Amniotic stem cell (primary cell): ENCODE measurements at places on chromosomes 13 and 19.

DNA sequence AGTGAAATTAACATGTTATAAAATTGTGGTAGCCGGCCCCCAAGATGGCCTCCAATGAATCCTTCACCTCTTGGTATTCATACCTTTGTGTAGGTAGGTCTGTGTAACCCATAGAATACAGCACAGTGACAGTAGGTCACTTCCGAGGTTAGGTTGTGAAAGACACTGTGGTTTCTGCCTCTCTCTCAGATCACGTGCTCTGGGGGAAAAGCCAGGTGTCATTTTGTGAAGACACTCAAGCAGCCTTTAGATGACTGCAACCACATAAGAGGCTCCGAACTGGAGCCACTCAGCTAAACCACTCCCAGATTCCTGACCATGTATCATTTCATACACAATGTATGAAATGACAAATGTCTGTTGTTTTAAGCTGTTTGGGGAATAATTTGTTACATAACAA, 9.8 kb upstream of the USPL1 start:
- DNase-seq: no peak

DNA sequence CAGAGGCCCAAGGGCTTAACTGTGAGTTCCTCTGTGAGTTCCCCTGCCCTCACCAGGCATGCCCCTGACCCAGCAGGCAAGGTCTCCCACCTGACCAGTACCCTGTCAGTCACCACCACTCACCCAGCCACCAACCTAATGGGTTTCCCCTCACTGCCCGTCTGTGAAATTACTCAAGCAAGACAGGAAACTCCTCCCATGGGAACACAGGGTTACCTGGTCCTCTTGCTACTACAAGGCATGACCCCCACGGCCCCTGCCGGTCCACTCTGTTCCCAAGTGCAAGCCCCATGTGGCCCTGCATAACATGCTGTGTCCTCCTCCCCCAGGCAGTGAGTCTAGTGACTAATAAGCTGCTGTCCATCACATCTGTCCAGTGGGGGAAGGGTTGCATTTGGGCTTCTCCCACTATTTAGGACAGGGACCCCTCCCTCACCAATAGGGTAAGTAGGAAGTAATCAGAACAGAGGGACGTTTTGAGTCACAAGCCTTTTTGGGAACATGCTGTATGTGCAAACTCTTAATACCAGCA, 8.0 kb upstream of the DHRS12 start:
- DNase-seq: no peak

- no peak for DNase-seq
Measured at GRCh38 chr13:98526182-98526512, 50.8 kb downstream of the STK24 start.

GRCh38 chr13:38262211-38262610, 87.4 kb upstream of the UFM1 start:
- DNase-seq: no peak

DNA sequence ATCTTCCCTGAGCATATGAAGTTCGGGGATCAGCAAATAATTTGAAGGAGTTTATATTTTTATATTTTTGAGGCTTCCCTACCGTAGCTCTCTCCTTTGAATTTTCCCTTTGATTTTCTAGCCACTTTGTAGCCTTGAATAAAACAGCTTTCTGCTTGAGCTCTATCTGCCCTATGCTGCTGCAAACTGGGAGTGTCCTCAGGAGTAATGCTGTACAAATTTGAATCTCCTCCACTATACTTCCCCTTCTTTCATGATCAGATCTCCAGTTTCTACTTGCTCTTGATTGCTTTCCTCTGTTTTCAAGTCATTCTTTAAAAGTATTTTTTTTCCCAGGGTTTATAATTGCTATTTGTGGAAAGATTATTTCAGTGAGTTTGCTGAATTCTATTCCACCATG, 14.6 kb downstream of the PDS5B start:
- no peak for DNase-seq

DNA sequence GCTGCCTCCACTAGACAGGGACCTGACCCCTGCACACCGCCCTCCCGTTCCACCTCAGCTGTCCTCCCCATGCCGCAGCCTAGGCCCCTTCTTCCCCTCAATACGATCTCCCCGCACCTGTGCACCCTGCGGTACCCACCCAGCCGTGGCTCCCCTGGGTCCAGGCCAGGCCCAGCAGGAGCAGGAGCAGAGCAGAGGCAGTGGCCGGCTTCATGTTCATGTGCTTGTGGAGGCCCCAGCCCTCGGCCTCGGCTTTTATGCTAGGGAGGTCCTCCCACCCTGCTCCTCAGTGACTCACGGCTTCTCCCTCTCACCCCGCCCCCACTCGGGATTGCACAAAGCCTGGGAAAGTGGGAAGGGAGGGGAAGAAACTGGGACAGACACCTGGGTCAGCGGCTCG, 11.4 kb upstream of the KRTDAP start:
- no peak for DNase-seq

DNA sequence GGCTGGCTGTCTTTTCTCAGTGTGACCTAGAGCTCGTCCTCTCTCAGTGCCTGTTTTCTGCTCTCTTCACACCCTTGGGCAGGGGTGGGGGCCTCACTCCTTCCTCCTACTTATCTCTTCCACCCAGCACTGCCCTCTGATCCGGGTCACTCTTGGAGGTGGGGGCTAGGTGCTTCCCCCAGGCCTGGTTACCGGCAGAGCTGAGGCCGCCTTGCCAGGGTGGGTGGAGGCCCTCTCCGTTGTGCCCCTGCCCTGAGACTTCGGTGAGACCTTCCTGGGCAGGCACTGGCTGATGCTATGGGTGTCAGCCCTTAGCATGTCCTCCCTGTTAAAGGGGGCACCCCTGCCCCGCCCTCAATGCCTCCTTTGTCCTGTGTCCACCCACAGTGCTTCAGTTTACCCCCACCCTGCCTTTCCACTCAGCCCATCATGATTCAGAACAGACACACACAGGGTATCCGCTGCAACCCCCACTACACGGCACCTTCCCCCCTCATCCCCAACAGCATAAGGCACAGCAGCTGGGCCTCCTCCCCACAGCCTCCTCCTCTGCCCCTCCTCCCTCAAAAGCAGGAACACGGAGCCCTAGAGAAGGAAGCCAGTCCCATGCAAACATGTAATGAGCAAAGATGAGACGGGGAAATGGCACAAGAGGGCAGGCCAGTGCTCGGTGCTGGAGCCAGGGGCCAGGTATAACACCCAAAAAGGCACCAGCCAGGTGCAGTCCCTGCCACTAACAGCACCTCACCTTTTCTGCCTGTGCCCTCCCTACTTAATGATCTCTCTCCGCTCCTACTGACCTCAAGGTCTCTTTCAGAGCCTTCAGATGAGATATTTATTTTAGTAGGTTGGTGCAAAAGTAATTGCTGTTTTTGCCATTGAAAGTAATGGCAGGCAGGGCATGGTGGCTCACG, 9.8 kb downstream of the ZGLP1 start:
- no peak for DNase-seq

DNA sequence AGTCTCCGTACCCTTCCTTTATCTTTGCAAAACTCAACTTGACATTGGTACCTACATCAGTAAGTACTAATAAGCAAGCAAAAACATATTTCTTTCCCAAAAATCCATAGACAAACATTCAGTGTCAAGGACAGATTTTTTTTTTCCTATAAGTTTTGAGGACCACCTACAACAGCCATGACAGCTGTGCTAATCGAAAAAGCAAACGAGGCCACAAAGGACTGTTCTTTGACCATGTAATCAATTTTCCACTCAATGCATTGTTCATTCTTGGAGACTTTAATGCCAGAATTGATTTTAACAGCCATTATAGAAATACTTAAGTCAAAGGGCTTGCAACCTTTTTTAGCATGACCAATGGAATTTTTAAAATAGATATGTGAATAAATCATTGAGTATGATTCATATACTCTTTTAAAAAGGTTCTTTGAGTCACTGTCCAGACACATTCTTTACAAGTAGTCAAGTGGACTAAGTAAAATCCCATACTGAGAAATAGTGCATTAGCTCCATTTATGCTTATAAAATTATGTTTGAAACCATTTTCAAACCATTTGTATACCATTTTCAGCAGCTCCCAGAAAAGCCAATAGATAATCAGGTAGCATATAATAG, 323.9 kb downstream of the MZT1 start:
- DNase-seq: no peak

- DNase-seq: no peak
Measured at GRCh38 chr19:38285567-38285966, 18.5 kb upstream of the C19orf33 start.

GRCh38 chr13:67048084-67048820, 181.9 kb downstream of the PCDH9 start:
- DNase-seq: no peak

- DNase-seq: no peak
Measured at GRCh38 chr19:53581871-53582279, 43.9 kb downstream of the ZNF331 start.

- no peak for DNase-seq
Measured at GRCh38 chr19:15297416-15298224, 34.7 kb downstream of the BRD4 start.

- no peak for DNase-seq
Measured at GRCh38 chr19:40523322-40524047, 53.2 kb upstream of the SHKBP1 start.

- no peak for DNase-seq
Measured at GRCh38 chr13:113766035-113766800, 7.2 kb downstream of the TMEM255B start.

DNA sequence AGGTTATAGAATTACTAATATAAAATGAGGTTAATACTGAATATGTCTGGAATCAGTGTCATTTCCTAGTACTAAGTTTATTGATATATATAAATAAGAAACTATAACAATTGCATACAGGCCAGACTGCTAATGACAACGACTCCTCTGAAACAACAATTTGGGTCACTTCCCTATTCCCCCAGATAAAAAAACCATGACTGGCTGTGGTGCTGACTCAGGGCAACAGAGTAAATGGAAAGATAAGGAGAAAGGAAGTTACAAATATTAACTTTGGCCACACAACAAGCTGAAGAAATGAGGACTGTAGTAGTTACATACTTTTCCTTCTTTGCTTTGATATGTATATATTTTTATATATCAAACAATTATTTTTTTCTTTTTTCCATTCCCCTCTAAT, 263.7 kb upstream of the PCDH9 start:
- DNase-seq: no peak

DNA sequence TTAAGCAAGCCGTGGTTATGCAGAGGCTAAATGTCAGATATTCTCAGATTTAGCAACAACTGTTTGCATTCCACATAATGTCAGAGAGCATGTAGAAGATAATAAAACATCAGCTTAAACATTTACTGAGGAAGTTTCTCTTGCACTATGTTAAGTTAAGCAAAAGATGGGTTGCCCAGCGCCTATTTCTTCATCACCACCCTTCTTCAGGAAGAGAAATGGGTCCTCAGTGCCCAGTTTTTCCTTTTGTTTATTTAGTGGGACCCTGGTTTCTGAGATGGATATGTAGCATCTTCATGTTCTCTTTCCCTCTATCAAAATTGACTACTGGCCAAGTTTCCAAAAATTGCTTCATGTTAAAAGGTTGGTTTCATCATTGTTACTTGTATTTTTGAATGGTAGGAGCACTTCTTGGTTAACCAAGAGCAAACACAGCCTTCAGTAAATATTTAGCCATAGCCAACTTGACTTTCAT, 356.8 kb downstream of the RFC3 start:
- no peak for DNase-seq

GRCh38 chr13:112055036-112055914, 11.7 kb upstream of the SOX1 start:
- DNase-seq: no peak

GRCh38 chr13:100707818-100708740, 33.5 kb upstream of the TMTC4 start:
- no peak for DNase-seq

DNA sequence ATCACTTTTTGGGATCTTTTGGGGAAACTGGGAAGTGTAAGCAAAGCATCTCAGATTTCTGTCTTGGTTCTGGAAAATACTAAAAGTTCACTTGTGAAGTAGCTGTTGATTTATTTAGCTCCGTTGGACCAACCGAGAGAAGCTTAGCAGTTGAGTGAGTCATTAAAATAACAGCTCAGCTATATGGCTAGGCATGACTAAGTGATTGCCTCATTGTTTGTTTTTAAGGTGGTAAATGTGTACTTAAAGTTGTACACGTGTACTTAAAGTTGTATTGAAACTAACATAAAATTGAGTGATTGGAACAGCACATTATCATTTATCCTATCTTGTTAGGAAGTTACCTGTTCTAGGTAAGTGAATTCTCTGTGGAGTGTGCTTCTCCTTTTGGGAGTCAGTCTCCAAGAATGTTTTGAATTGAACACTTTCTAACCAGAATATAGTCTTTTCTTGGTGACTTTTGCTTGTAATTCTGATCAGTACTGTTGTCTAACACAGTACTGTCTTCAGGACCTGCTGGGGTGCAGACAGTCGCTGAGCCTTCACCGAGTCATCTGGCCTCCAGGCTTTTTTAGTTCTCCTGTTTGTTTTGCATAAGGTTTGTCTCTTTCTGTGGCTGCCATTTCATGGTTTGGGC, 2.9 kb upstream of the DCUN1D2 start:
- DNase-seq: peak; percentile 86

- no peak for DNase-seq
Measured at GRCh38 chr13:32837973-32838927, 178.0 kb upstream of the KL start.

DNA sequence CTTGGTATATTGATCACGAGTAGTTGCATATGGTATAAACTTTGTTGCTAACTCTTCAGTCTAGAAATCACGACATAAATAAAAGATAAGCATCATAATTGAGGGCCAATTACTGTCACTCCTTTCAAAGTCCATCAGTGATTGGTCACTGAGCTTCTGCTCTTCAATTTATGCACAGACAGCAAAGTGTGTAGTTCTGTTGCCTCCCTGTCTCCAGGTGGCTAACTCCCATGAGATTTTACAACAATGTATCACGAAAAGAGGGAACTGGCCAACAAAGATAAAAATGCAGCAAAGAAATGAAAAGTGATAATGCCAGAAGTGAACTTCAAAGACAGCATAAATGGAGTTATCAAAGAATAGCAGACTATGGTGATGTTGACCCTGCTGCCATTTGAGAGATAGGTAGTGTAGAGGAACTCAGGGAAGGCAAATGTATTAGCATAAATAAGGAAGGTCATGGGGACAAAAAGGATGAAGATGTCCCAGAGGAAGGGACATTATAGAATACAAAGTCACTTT, 12.7 kb upstream of the TNFSF14 start:
- DNase-seq: no peak

DNA sequence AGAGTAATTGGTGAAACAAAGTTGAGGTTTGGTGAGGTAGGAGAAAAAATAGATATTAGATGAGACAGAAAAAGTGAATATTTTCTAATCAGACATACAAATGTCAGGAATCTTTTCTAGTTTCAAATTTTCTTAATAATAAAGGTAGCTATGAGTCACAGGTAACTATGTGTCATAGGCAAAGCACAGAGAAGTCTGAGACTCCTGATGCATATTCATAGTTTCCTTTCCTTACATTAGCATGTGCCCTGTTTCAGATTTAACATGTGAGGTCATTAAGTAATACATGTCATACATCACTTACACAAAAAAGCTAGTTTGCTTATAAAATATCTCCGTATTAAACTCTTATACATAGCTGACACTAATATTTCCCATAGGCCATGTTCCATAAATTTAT, 1141.3 kb upstream of the PCDH20 start:
- no peak for DNase-seq

DNA sequence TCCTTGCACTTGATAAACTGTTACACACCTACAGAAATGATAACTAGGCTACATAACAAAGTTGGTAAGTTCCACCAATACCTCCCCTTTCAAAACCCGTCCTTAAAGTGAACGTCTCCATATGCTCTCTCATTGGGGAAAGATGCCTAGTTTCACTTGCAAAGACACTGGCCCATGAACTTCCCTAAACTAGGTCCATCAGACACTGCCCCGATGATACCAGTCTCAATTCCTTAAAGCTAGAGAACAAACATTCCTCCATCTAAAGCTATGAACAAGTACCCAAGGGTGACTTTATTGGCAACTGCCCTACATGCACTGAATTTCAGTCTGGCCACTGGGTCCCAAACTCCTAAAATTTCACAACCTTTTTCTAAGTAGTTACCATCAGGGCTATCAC, 39.9 kb downstream of the FOXO1 start:
- DNase-seq: no peak
